ENCODE measurements at places on chromosomes 2 and 18.

DNA sequence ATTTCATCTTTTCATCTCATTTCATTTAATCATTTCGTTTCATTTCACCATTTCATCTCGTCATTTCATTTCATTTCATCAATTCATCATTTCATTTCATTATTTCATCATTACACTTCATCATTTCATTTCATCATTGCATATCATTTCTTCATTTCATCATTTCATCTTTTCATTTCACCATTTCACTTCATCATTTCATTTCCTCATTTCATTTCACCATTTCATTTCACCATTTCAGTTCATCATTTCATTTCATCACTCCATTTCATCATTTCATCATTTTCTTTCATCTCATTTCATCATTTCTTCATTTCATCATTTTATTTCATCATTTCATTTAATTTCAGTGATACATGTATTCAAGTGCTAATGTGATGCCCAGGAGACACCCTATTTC is 127.1 kb downstream of the ANKRD30BL start:
- no peak for DNase-seq

- DNase-seq = no peak
Measured at GRCh38 chr2:228103379-228103778, 78.1 kb downstream of the SPHKAP start.

DNA sequence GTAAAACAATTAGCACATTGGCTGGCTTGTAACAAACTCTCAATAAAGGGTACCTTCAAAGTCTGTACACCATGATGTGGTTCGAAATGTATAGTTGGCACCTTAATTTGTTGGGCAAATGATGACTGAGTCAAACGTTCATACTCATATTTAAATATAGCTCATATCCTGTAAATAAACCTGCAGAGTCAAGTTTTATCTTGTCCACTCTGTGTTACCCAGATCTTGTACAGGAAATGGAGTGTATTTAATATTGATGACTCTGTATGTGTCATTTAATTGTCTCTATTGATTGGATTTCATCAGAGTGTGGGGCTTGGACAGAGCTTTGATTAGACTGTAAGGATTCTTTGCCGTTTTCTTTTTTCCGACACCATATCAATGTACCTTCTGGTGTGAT is 805.6 kb upstream of the ZEB2 start:
- DNase-seq = no peak

GRCh38 chr2:48347712-48348111 is 182.2 kb upstream of the STON1 start:
- no peak for DNase-seq

- no peak for DNase-seq
Measured at GRCh38 chr18:47605093-47605492, 325.4 kb downstream of the SMAD2 start.
